Hepatocyte (in vitro differentiated cells): ENCODE measurements at places on chromosomes 3 and 15.

DNA sequence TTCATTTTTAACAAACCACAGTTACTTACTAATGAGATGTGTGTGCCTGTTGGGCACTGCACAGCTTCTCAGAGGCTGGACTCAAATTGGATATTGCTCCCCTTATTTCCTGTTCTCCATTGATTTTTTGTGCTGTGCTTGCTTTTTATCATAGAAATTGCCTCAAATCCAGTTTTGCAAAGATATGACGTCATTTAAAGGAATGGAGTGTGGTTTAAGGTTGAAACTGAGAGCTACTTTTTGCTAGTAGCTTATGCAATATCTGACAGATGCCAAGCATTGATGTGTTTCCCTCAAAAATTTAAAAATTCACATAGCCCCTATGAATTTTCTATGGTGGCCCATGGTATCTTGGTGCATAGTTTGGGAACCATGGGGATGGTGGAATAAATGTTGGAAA is 67.7 kb upstream of the ROPN1 start:
- no peaks in the 10 kb centered on the region for H3K4me1 ChIP-seq
- H3K27ac ChIP-seq, result no peak overlapping the region
- no peak overlapping the region for H3K4me3 ChIP-seq
- DNase-seq, result no peak
- no peaks in the 10 kb centered on the region for H3K27me3 ChIP-seq
- H3K36me3 ChIP-seq, result no peaks in the 10 kb centered on the region

DNA sequence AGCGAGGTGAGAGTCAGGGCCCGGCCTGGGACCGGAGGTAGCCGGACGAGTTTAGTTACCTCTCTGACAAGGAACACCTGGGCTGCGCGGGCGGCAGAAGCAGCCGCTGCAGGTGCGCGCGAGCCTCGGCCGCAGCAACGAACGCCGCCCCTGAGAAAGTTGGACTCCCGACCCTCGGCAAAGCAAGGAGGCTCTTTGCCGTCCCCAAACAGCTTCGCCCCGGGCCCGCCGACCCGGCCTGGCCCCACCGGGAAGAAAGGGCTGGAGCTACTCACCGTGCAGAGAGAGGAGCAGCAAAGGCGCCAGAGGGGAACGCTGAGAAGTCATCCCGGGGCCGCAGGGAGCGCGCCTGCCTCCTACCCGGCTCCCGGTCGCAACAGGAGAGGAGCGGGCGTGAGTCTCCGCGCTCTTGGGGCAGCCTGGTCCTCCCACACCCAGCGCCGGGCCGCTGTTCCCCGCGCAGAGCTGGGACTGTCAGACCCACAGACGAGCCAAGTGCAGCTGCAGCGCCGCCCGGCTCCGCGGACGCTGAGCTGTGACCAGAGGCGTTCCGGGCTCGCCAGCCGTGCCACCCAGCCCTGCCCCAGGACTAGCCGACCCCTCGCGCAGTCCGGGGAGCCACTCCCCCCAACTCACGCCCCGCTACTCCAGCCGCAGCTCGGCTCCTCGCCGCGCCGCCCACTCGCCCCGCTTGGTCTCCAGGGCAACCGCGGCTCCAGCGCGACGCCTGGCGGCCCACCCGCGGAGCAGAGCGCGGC is at the start of gene IGSF11:
TSS of gene IGSF11 (minus strand) at position 591 of the 758 bp plus-strand sequence. CDS start at position 327, 264 bp downstream.
- peak; percentile 85 for DNase-seq
- peak within 1 kb of the TSS; percentile 88 for H3K4me3 ChIP-seq
- H3K4me1 ChIP-seq, result no peaks in the 10 kb centered on the region
- H3K27me3 ChIP-seq, result peaks cover 49% of the 10 kb centered on the region
- no peak within 1 kb of the TSS for H3K27ac ChIP-seq

DNA sequence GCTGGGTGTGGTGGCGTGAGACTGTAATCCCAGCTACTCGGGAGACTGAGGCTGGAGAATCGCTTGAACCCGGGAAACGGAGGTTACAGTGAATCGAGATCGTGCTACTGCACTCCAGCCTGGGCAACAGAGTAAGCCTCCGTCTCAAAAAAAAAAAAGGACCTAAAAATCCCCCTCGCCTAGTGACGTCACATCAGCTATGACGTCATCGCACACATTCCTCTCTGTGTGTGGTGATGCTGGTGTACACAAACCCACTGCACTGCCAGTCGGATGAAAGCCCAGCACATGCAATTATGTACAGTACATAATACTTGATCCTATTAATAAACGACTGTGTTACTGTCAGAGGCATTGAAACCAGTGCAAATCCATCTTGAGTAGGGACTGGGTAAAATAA is 40.2 kb upstream of the SEC61A1 start:
- H3K4me3 ChIP-seq, result no peak overlapping the region
- DNase-seq, result no peak
- no peaks in the 10 kb centered on the region for H3K36me3 ChIP-seq
- peaks cover 4% of the 10 kb centered on the region for H3K4me1 ChIP-seq
- no peak overlapping the region for H3K27ac ChIP-seq

DNA sequence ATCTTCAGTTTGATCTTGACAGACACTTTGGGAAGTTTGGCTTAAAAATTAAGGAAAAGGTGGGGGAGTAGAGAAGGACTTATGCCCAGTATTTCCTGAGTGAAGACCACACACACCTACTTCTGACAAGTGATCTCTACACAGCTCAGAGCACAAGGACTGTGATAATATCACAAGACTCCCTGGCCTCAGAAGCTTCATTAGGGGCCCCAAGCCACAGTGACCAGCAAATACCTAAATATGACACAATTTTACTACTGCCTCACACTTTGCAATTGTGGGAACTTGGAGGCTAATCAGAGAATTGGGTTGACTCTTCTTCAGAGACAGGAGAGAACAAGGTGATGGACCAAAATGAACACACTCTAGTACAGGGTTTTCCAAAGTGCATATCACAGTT is 2.6 kb downstream of the ILDR1 start:
- H3K36me3 ChIP-seq, result no peaks in the 10 kb centered on the region
- DNase-seq, result no peak
- peaks cover 25% of the 10 kb centered on the region for H3K27me3 ChIP-seq
- no peak overlapping the region for H3K4me3 ChIP-seq
- no peak overlapping the region for H3K27ac ChIP-seq
- no peaks in the 10 kb centered on the region for H3K4me1 ChIP-seq

DNA sequence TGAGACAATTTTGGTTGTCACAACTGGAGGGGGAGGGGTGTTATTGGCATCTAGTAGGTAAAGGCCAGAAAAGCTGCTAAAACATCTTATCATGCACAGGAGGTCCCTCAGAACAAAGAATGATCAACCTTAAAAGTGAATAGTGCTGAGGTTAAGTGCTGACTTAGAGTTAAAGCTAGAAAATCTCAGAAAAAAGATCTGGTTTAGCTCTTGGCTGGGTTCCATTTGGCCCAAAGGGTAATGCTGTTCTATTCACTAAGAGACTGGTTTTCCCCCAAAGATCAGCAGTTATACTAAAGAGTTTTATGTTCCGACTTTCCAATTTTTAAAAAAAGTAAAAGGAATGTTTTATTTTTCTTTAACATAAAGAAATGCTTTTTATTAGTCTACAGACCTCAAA is 15.6 kb downstream of the DCBLD2 start:
- no peaks in the 10 kb centered on the region for H3K27me3 ChIP-seq
- no peaks in the 10 kb centered on the region for H3K4me1 ChIP-seq
- H3K4me3 ChIP-seq, result no peak overlapping the region
- no peaks in the 10 kb centered on the region for H3K36me3 ChIP-seq
